ENCODE measurements at places on chromosomes 6 and 20.

- no peak for DNase-seq
Measured at GRCh38 chr6:13243033-13243432, 85.3 kb downstream of the TBC1D7 start.

GRCh38 chr6:142088858-142089216, 43.9 kb upstream of the GJE1 start:
- no peak for DNase-seq

DNA sequence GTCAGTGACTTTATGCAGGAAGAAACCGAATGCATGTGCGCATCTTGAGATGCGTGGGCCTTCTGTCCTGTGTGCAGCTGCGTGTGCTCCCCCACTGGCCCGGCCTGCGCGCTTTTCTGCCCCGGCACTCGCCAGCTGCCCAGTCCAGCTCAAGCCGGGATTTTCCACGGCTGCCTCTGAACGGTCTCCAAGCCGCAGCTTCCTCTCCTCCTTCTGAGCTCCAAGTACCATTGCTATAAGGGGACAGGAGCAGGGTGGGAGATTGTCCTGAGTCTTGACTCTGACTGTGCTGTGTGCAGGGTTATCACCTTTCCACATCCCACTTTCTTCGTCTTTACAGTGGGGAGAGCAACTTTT, 302.8 kb downstream of the THBS2 start:
- no peak for DNase-seq

DNA sequence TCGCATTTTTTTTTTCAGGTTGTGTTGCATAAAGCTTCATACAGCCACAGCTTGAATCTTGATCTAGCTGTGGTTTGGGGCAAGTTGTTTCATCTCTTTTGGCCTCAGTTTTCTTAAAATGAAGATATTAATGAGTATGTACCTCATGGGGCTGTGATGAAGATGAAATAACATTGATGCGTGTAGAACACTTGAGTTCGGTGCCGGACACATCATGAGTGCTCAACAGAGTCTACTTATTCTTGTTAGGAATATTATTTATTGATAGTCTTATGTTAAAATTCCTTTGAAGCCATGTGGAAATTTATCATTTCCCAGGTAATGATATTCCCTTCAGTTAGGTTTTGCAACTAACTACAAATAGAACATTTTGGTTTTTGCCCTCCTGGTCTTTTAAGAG, 3.4 kb downstream of the PAQR8 start:
- DNase-seq, result no peak

- DNase-seq, result no peak
Measured at GRCh38 chr6:139335447-139336210, 38.8 kb downstream of the CITED2 start.

GRCh38 chr6:69622924-69623323, 173.9 kb downstream of the LMBRD1 start:
- DNase-seq, result no peak

GRCh38 chr6:144006736-144007477, 1.2 kb downstream of the PLAGL1 start:
- no peak for DNase-seq

GRCh38 chr20:4982281-4982680, 19.0 kb downstream of the SLC23A2 start:
- no peak for DNase-seq

GRCh38 chr6:3226481-3227362, 731 bp downstream of the TUBB2B start:
- DNase-seq, result peak; percentile 50

DNA sequence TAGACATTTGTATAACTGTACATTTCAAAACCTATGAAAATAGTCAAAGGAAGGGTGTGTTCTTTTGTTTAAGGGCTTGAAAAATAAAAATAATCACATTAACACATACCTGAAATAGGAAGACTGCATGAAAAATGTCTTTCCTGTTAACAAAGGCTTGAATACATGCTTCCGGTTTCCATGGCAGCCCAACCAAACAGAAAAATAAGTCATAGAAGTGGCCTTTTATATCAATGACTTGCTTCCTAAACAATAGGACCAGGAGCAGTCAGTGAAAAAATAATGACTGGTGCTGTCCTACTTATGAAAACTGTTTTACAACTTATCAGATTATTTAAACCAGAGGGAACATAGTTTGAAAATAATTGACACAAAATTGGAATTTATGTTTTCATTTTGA, 412.6 kb upstream of the PLCB4 start:
- no peak for DNase-seq

- DNase-seq, result no peak
Measured at GRCh38 chr20:57530327-57530981, 5.5 kb upstream of the CTCFL start.

- no peak for DNase-seq
Measured at GRCh38 chr20:63587256-63587655, 13.2 kb upstream of the HELZ2 start.

GRCh38 chr20:34709831-34710567, 5.9 kb downstream of the TP53INP2 start:
- DNase-seq, result no peak

GRCh38 chr6:88244721-88245120, 78.6 kb upstream of the CNR1 start:
- no peak for DNase-seq

GRCh38 chr6:104118274-104118673, 741.4 kb downstream of the HACE1 start:
- DNase-seq, result no peak

DNA sequence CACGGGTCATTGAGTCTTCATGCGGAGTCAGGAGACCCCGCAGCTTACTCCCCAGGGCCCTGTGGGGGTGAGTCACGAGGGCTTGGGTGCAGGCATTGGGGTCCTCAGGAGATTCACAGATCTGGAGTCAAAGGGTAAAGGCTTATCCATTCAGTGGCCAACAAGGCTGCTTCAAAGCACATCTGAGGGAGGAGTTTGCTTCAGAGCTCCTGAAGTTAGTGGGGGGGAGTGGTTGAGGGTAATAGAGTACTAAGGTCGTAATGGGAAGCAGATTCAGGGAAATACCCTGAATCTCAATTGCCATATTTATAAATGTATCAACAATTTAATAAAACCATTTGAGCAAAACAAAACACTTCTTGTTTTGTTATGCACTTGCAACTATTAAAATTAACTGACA, 37.3 kb downstream of the SH3BGRL2 start:
- DNase-seq, result no peak

- no peak for DNase-seq
Measured at GRCh38 chr6:86820750-86821149, 116.6 kb upstream of the HTR1E start.

DNA sequence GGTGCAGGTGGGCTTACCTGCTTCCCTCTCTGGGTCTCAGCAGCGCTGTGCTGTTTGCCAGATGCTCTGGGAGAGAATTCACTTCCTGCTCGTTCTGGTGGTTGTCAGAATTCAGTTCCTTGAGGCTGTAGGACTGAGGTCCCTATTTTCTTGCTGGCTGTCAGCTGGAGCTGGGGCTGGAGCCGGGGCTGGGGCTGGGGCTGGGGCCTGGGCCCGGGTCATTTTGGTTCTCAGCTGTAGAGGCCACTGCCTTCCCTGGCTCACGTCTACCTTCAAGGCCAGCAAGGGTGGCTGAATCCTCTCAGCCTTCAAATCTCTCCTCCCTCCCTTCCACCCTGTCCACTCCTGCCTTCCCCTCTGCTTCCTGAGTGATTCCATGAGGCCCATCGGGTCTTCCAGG, 16.8 kb upstream of the PHACTR3 start:
- DNase-seq, result no peak

DNA sequence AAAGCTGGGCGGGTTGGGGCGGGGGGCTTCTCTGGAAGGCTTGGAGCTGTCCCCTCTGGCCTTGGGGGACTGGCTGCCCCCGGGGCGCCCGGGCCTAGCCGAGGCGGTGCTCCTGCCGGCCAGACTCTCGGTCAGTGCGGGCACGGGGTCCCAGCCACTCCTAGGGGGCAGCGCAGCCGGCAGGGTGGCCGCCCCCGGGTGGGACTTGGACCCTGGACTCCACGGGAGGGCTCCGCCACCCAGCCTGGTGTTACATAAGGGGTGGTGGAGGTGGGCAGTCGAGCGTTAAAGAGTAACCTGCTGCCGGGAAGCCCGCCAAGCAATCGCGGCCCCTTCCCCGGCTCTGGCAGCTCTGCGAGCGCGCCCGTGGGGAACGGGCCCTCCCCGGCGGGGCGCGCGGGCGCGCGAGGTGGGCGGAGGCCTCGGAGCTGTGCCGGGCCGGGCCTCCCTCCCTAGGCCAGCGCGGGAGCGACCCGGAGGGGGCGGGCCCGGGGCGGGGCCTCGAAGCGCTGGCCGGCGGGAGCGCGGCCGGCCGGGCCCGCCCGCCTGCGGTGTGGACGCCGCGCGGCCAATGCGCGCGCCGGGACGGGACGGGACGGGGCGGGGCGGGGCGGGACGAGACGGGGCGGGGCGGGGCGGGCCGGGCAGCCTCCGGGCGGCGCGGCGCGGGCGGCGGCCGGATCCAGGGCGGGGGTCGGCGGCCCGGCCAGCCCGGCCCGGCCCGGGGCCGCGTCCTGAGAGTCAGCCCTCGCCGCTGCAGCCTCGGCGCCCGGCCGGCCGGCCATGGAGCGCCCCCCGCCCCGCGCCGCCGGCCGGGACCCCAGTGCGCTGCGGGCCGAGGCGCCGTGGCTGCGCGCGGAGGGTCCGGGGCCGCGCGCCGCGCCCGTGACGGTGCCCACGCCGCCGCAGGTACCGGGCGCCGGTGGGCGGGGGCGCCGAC, at the start of gene SLC2A4RG:
Gene SLC2A4RG (plus strand): TSS at position 647 of the 940 bp plus-strand sequence. CDS start 137 bp downstream, at position 784.
- peak; percentile 39 for DNase-seq

DNA sequence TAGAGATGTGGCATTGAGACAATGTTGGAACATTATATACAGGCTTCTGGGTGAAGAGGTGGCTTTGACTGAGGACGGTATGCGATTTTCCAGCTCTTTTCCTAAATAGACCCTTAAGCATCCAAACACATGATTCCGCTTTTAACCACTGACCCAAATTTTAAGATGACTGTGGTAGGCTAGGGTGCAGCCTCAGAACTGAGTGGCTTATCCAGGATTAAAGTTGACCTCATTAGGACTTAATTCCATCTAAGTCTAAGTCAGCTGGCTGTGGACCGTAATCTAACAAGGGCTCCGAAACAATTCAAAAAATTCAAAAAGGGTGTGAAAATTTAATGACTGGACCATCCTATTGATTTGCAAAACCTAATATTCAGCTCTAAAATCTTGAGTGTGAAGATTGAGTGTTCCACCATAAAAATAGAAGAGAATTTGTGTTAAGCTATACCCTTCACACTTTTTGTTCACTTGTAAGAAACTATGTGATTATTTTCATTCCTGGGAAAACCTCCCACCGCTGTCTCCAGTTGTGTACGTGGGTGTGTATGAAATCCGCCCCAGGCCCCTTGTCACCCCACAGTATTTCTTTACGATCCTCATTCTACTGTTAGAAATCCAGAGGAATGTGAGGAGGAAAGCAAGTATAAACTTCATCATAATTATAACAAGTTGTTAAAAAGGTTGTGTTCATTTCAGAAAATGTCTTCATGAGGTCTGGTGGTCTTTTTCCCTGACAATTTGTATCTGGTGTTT, 2.7 kb downstream of the PCMTD2 start:
- DNase-seq, result no peak

GRCh38 chr6:124879110-124879991, 82.9 kb upstream of the RNF217 start:
- DNase-seq, result no peak

- no peak for DNase-seq
Measured at GRCh38 chr20:9235518-9235917, 166.6 kb downstream of the PLCB4 start.

DNA sequence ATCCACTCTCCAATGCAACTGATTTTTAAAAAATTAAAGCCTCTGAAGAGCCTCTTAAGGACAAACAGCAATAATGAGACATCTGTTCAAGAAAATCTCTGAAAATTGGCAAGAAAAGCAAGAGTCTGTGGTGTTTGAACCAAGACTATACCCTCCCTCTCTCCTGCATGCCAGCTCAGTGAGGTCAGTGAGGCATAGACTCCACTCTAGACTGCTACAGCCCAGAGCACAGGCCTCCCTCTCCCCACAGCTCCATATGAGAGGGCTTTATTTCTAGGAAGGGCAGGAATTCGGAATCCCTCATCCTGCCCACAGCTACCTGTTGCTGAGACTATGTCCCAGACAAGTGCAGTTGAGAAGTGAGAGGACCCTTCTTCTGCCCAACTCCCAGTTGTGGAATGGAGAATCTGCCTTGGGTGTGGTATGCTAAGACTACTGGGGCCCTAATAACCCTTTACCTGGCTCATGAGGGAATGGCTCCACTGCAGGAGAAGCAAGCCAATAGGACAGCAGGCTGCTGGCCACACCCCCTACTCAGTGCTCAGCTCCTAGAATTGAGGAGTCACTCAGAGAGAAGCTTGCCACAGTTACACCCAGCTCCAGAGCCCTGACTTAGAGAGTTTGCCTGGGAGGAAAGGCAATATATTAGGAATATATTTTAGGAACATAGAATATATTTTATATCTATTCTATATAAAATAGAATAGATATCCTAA, 22.7 kb upstream of the HLA-DQA1 start:
- no peak for DNase-seq

DNA sequence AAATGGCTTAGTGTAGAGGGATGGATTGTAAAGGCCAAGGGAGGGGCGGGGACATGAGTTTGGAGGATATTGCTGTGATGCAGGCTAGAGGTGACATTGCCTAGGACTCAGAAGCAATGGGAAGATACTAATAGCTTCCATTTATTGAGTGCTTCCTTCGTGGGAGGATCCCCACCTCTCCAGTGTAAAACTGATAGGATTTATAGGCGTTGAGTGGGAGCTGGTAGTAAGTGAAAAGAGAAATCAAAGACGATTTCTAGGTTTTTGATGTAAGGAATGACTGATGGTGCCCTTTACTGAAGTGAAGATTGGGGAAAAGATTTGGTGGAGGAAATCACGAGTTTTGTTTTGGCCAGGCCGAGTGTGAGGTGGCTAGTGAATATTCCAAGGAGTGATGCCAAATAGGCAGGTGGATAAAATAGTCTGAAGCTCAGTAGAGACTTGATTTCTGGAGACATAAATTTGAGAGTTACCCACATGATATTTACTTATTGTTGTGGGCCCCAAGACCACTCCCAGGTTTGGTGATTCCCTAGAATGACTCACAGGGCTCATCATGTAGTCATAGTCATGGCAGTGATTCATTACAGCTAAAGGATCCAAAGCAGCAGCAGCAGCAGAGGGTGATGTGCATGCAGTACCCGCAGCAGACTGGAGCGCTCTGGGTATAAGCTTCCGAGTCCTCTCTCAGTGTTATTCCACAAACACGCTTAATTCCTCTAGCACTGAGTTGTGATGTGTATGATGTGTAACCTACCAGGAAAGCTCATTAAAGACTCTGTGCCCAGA, 10.2 kb downstream of the RPRD1B start:
- no peak for DNase-seq

DNA sequence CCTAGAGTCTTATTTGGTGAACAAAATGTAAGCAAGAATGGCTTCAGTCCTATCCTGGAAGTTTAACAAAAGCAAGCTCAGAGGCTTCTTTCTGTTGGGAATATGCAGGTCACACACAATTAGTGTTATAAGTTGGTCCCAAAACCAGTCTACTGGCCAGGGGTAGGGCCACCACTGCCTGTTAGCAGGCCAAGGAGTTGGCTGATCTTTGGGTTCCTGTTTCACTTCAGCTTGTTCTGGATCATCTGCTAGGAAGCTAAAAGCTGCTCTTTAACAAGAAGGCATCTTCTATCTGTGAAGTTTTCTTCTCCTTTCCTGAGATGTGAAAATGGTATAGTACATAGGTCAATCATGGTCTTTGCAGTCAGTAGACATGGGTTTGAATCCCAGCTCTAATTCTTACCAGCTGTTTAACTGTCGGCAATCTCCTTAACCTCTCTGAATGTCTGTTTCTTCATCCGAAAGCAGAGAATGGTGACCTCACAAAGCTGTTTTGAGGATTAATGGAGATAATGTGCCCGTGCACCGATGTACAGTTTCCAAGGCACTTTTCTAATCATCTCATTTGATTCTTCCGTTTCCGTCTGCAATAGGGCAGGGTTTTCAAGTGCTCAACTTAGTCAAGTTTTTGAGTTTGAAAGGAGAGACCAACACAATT, 271.2 kb upstream of the TAB2 start:
- DNase-seq, result no peak

Data from substantia nigra (tissue), 51 donors.